ENCODE measurements at places on chromosomes 5 and 9.

- no peak for DNase-seq
Measured at GRCh38 chr5:130213607-130214006, 309.3 kb downstream of the CHSY3 start.

DNA sequence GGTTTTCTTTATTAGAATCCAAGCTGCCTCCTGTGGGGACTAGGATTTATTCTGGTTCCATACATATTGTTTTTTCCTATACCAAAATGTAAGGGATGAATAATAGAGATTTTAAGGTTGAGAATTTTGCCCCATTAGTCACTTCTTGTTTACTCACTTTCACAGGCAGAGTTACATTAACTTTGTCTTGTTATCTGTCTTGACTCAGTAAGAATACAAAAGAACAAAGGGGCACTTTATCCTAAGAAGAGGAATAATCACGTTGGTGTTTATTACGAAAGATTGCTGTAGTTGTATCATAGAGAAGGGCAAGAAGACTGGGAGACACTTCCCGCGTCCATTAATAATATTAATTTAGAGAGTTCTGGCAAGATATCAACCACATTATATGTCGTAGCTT lies 599.7 kb upstream of the FTMT start:
- peak; percentile 25 for DNase-seq

DNA sequence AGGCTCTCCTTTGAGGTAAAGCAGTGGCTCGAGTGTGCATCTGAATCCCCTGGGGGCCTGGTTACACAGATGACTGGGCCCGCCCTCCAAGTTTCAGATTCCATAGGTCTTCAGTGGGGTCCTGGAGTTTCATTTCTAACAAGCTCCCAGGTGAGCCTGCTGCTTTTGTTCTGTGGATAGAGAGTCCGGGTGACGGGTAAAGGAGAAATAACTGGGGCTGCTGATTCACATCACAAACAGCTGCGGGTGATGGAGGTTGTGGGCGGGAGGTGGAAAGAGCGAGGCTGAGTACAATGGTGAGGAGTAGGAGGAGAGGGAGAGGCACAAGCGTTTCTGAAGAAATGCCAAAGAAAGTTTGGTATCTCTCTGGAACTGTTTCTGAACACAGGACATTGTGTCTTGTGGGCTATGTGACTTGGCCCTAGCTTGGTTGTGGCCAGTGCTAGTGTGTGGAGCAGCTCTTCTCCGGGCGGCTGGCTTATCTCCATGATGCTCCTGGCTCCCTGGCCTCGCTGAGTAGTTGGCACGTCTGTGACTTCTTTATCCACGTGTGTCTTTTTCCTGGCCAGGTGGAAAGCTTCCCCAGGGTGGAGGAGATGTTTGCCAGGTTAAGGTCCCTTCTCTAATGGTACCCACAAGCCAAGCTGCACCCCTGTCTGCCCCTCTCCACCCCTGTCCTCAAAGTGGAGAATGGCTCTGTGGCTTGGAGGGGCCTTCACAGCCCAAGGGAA lies 61.7 kb downstream of the HSPA4 start:
- peak; percentile 54 for DNase-seq

GRCh38 chr5:169412831-169413230 lies 111.9 kb upstream of the SLIT3 start:
- DNase-seq = no peak

DNA sequence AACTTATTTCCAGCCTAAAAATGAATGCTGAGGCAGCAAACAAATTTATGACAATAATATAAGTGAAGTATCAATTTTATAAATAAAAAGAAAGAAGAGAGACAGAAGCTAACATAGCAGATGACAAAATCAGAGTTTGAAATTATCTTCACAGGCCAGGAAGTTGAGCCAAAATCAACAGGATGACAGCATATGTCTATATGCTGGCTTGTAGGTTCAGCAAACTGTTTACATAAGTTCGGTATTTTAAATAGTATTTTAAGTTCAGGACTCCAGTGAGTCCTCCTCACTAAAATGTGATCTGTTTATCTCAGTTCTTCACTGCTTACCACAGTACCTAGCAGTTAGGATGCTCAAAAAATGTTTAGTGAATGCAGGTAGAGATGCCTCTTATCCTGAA lies 359.6 kb upstream of the SMC2 start:
- peak; percentile 18 for DNase-seq

DNA sequence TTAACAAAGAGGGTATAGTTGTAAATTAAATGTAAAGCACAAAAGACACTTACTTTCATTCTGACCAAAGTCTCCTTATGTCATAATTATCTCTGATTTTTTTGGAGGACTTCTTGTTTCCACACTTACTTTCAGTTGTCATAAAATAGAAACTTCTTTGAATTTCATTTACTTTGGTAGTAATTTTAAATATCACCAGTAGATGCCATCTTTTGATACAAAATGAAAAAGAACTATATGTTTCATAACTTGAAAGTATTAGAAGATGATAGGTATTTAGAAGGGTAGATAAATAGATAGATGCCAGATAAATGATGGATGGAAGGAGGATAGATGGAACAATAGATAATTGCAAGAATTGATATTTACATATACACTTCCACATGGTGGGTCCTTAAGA lies 1865.3 kb upstream of the CDH9 start:
- DNase-seq = no peak

- DNase-seq = peak; percentile 46
Measured at GRCh38 chr5:7650755-7651154, 200.2 kb downstream of the CFAP90 start.

DNA sequence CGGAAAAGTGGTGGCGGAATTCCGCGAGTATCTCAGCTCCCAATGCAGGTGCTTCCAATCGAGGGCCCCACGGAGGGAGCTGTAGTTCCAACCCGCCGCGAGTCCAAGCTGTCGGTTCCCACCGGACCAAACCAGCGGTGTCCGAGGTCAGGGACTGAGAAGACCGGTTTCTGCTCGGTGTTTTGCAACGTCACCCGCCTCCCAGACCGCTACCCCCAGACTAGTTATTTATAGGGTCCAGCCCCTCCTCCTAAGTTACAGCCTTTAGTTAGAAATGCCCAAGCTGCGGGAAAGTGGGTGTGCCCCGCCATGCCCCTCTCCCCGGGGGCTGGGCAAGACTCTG lies 677 bp upstream of the MYORG start:
- DNase-seq = no peak

Measured in astrocyte of the spinal cord (primary cell).